ENCODE measurements at places on chromosomes 6 and 20. TPM values are rescaled to one million over a fixed set of nuclear protein-coding genes. Genes with fewer than 3 reads are reported as not detected.

MYCT1 gene
- 2.7 TPM for total RNA-seq

CLDN20 gene
- total RNA-seq: not detected

TMEM170B gene
- total RNA-seq: 0.49 TPM

UBD gene
- not detected for total RNA-seq

COL9A1 gene
- not detected for total RNA-seq

ZNF334 gene
- 2.6 TPM for total RNA-seq

SDC4 gene
- 43.5 TPM for total RNA-seq

CST4 gene
- total RNA-seq: not detected

MAP7 gene
- 0.90 TPM for total RNA-seq

PPIL6 gene
- total RNA-seq: 3.1 TPM

PLA2G7 gene
- not detected for total RNA-seq

TNFRSF21 gene
- 29.8 TPM for total RNA-seq

CCDC170 gene
- total RNA-seq: under 0.01 TPM

SMLR1 gene
- total RNA-seq: not detected

SLC17A1 gene
- not detected for total RNA-seq

GPX5 gene
- total RNA-seq: not detected

C6orf141 gene
- total RNA-seq: not detected

THEMIS gene
- total RNA-seq: not detected

MOG gene
- not detected for total RNA-seq

PI16 gene
- not detected for total RNA-seq

CGA gene
- total RNA-seq: not detected

PM20D2 gene
- total RNA-seq: 5.7 TPM

GHRH gene
- total RNA-seq: not detected

STK38 gene
- 27.5 TPM for total RNA-seq

BPIFB2 gene
- total RNA-seq: not detected

SCGN gene
- not detected for total RNA-seq

BMP2 gene
- 4.7 TPM for total RNA-seq

GINS1 gene
- total RNA-seq: 3.6 TPM

PROKR2 gene
- not detected for total RNA-seq

MRAP2 gene
- 0.49 TPM for total RNA-seq

ADGRF4 gene
- total RNA-seq: 0.16 TPM

ISM1 gene
- total RNA-seq: not detected

MEI4 gene
- not detected for total RNA-seq

CRISP2 gene
- not detected for total RNA-seq

PRPF6 gene
- 36.8 TPM for total RNA-seq
